ENCODE measurements at places on chromosomes 3 and 15.

- no peak for DNase-seq
Observed at GRCh38 chr15:48802257-48802656, 8.6 kb downstream of the CEP152 start.

DNA sequence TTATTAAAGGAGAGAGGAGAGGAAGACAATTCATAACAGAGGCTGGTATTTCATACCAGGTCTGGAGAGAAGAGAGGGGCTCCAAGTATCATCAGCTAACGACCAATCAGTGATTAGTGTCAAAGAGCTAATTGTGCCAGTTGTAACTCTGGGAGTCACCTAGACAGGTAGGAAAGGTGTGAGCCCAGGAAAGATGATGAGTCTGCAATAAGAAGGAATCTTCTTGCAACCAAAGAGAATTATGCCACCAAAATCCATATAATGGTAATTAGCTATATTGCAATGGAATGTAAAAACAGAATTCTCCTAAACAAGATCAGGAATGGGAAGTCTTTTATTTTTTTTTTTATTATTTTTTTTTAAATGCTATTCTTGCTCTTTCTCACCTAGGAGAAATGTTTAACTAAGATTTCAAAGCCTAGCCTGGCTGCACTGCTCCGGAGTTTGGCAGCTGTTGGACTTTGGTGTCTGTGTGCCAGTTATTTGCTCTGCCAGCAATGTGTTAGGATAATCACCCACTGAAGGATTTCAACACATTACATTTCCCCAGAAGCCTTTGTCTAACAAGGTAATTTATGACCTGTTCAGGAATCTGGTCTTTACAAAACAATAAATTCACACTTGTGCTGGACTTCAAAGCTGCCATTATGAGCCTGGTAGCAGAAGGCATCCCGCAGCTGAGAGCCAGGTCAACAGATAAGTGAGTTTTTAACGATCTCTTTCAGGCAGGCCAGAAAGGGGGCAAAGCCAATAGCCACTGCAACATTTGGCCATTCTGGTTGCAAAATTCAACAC lies 89.4 kb downstream of the FOXB1 start:
- no peak for DNase-seq

GRCh38 chr15:67385971-67386370 lies 131.4 kb downstream of the IQCH start:
- peak; percentile 18 for DNase-seq

DNA sequence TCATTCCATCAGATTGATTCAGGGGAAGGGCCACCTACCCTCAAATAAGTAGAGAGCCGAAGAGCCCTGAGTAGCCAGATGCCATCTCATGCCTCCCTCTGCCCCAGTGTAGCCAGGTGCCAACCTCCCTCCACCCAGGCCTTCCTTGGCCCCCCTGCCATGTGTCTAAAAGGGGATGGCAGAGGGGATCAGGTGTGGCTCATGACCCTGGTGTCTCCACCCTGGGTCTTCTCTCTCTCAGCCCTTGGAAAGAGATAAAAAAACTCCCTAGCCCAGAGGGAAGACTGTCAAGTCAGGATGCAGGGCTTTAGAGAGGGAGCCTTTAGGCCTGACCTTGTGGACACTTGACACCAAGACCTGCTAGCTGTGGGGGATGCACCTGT lies 5.2 kb downstream of the GRM2 start:
- no peak for DNase-seq

- no peak for DNase-seq
Observed at GRCh38 chr3:112980080-112980479, 5.2 kb upstream of the CD200R1 start.

DNA sequence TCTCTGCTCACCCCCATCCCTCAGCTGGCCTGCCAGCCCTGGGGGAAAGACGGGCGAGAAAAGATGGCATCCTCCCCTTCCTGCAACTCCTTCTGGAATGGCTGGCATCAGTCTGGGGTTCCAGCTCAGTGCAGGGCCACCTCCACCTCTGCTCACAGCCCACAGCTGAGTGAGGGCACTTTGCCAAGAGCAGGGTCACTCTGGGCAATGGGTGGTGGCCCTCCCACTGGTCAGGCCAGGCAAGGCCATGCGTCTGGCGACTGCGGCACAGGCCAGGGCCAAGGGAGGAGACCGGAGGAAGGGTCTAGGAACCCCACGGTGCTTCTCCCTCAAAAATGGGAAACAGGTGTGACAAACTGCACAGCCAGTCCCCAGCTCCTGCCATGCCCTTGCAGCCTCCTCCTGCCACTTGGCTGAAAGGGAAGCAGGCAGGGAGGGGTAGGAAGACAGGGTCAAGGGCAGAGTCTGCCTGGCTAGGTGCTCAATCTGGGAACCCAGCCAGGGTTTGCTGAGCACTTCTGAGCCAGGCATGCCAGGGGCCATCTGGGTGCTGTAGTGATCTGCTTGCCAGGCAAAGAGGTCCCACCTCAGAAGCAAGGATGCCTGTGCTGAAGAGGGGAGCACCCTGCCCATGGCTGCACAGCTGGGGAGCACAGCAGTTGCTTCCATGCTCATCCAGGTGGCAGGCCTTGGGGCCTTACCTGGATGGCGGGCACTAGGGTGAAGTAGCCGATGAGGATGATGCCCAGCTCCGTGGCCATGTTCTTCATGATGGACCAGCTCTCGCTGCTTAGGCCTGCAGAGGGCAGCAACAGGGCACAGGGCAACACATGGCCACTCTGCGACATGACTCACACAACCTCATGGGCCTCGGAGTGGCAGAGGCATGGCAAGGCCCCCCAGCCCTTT lies 41.2 kb downstream of the PTPN23 start:
- DNase-seq = no peak

GRCh38 chr3:127732303-127732702 lies 59.6 kb downstream of the ABTB1 start:
- DNase-seq = no peak

GRCh38 chr3:141228395-141228794 lies 3.2 kb upstream of the PXYLP1 start:
- peak; percentile 15 for DNase-seq

DNA sequence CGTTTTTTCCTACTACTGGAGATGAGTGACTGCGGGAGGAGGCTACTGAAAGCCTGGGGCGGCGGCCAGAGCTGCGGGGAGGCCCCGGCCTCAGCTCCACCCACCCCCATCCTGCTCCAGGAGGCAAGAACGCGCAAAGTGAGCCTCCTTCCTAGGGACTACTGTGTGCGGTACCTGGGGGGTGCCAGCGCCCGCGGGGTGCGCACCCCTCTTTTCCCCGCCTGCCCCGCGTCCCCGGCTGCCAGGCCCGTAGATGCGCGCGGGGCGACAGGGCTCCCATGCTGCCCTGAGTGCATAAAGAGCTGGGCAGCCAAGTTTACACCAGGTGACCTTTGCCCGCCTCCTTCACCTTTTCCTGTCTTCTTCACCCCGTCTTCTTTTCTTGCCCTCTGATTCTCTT lies 2.5 kb upstream of the USF3 start:
- no peak for DNase-seq

GRCh38 chr3:185595526-185595925 lies 9.4 kb downstream of the SENP2 start:
- peak; percentile 25 for DNase-seq

- DNase-seq = no peak
Observed at GRCh38 chr15:22981051-22981840, 1.1 kb upstream of the CYFIP1 start.

GRCh38 chr3:32948625-32949445 lies 2.6 kb upstream of the CCR4 start:
- no peak for DNase-seq

GRCh38 chr3:132009241-132009640 lies 25.6 kb downstream of the CPNE4 start:
- no peak for DNase-seq

- no peak for DNase-seq
Observed at GRCh38 chr3:195761123-195761566, 40.4 kb downstream of the MUC20 start.

DNA sequence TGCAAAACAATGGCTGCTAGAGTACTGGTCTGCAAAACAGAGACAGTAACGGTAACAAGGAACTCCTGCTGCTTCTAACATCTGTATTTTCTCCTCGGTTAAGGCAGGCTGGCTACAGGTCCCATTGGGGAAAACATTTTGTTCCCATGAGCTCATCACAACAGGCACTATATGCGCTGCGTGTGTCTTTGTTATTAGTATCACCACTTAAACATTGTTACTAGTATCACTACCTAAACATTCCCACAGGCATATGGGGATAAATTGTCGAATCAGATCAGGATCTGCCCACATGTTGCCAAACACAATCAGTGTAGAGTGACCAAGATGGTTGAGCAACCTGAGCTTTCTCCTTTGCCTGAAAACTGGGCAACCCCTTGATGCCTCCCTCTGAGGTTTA lies 77.2 kb downstream of the TOP2B start:
- DNase-seq = no peak

- DNase-seq = no peak
Observed at GRCh38 chr15:36392676-36393266, 186.7 kb upstream of the CDIN1 start.

Data from Kasumi-1 (cell line).